T-helper 22 cell (primary cell): ENCODE measurements at places on chromosomes 1 and 21.

DNA sequence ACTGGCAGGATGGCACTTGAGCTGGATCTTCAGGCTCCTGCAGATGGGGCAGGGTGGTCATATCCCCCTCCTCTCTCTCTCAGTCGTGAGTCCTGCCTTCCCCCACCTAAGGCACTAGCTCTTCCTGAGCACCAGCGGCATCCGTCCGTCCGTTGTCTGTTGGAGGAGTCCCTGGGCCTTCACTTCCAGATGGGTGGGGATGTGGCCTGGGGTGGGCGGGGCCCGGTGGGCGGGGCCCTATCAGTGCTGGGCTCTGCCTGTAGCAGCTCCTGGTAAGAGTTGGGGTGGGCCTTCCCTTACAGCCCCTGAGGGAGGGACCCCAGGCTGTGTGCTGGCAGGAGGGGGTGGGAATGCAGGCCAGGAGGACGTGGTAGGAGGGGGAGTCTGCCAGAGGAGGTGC is 10.3 kb downstream of the LDLRAD2 start:
- no peak for DNase-seq

- DNase-seq = peak; percentile 32
Measured at GRCh38 chr1:192809307-192810252, 741 bp downstream of the RGS2 start.

DNA sequence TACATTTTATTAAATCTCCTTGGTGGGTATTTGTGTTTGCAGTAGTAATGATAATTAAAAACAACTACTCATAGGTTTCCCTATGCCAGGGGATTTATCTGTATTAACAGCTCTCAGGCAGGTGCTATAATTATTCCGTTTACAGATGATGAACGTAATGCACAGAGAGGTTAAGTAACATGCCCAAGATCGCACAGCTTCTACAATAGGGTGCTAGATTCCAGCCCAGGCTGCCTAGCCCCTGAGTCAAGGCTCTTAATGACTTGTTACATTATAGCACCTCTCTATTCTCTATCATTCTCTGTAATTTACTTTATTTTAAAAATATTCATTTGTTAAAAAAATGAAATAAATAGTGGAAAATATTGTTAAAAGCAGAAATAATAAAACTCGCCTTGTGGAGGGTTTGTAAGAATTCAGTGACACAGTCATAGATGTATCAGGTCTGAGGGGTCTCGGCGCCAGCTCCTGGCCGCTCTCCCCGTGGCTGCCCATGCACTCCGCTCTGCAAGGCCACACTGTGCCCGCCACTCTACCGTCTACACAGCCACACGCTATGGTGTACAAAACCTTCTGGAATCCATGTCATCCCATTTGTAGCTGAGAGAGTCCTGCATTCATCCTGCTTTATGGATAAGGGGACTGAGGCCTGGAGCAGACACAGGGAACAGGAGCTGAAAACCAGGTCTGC is 562.2 kb downstream of the MATN1 start:
- DNase-seq = no peak

- DNase-seq = no peak
Measured at GRCh38 chr1:5522531-5523145, 469.6 kb downstream of the NPHP4 start.

DNA sequence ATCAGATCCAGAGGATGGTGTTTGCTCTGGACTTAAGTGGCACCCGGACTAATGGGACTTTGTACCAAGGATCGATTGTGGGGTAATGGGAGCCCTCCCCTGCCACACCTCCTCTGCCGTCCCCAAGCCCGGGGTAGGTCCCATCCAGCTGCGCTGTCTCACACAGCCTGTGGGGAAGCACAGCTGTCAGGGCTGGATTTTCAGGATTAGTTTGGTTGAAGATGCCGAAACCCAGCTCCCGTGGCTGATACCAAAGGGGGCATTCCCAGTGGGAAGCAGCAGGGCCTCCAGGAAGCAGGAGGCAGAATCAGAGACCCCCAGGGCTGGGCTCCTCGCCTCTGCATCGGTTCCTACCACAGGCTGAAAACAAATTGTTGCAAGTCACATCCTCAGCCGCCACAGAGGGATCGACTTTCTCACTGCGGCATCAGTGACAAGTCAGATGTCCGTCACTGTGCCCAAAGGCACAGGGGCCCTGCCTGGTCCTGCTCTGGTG is 59.7 kb downstream of the MATN1 start:
- no peak for DNase-seq

GRCh38 chr1:154925335-154926170 is 11.0 kb downstream of the PMVK start:
- DNase-seq = no peak

DNA sequence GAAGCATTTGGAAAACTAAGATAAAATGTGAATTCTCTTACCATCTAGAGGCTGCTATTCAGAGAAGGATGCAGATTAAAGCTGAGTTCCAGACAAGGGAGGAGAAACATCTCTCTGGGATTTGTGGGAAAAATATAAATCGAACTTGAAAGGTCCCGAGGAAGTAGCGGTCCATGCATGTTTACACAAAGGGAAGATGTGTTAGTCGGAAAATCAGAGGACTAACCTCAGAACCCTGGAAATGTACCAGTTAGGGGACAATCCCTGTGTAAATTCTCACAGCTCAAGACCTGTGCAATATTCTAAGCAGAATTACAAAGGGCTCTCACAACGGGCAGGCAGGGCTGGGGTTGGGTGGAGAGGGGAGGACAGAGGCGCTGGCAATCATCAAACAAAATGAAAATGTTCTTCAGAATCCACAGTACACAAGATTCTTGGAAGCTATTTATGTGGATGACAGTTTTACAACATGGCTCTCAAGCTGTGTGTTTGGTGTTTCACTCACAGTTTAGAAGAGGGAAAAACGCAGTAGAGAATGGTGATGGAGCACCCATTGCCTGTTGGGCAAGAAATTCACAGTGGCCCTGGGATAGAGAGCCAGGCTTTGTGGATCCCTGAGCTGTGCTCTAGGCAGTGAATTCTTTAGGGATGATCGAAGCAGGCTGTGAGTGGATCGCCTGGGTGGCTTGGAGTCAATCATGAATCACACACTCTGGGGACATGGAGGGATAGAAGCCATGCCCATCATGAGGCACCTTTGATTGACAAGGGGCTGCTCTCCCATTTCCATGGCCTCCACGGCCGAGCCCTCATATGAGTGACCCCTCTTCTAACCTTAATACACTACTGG is 47.6 kb downstream of the KCNJ6 start:
- DNase-seq = no peak

GRCh38 chr1:32870615-32871363 is at the start of gene FNDC5:
FNDC5 (minus strand) TSS chr1:32870912.
- no peak for DNase-seq

- no peak for DNase-seq
Measured at GRCh38 chr1:9065213-9065751, 4.2 kb downstream of the SLC2A5 start.

DNA sequence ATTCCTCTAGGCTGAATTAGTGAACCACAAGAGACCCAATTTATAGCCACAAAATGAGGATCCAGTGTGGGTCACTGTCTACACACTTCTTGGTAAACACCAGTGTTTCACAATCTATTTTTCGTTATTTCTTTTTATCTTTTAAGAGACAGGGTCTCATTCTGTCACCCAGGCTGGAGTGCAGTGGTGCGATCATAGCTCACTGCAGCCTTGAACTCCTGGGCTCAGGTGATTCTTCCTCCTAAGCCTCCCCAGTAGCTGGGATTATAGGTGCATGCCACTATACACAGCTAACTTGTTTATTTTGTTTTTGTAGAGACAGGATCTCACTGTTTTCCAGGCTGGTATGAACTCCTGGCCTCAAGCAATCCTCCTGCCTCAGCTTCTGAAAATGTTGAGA is 29.3 kb upstream of the SLC45A3 start:
- no peak for DNase-seq
